Stimulated activated CD4-positive, alpha-beta T cell treated with anti-CD3 and anti-CD28 coated beads, Interleukin-12 subunit alpha, Interleukin-12 subunit beta, amount 100 ng/mL, for 24 hours (primary cell): ENCODE measurements at places on chromosomes 5 and 9.

- no peak for DNase-seq
Measured at GRCh38 chr5:133032852-133033742, 6.7 kb upstream of the ZCCHC10 start.

GRCh38 chr5:33975852-33976251 is 8.6 kb downstream of the SLC45A2 start:
- no peak for DNase-seq

- no peak for DNase-seq
Measured at GRCh38 chr5:2848619-2849018, 97.1 kb upstream of the IRX2 start.

DNA sequence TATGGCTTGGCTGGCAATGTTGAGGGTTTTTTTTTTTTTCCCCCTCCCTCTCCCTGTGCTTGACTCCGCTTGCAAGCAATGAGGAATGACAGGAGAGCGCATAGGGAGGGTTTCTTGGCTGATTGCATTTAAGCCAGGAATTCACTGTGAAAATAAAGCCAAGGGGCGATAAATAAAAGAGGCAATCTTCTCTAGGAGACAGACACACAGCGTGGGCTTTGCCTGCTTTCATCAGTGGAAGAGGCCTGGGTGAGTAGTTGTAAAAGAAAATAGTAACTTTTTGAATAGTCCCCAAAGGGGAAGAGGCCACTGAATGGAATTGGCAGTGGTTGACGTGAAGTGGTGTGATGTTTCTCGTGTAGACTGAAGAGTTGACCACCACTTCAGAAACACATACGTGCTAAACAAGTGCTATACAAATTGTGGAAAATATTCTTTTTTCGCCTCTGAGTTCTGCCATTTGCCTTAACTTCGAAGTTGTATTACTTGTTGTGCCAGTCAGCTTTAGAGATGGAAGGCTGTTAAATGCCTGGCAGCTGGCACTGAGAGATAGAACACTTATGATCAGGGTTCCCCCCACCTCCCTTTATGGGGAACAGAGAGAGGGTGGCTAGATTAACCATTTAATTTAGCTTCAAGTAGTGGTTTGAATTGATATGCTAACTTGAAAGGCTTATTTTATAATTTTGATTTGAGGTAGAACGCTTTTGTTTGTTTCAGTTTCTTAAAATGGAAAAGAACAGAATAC is 3.0 kb downstream of the ZSWIM6 start:
- no peak for DNase-seq

GRCh38 chr5:173831196-173831914 is 56.8 kb upstream of the CPEB4 start:
- no peak for DNase-seq

DNA sequence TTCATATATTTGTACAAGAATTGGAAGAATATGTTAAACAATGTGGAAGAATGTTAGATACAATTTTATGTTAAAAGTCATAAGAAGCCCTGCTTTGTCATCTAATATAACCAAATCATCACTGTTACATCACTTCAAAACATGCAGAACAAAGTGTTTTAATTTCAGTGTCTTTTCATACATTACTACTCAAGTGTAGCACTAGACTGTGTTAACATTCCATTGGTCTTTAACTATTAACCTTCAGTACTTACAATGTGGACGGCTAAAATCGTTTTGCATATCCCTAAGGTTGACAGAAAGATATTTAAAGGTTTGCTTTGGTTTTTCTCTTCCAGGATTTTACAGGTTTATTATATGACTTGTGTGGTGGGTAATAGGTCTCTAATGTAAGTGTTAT is 50.9 kb downstream of the VCAN start:
- no peak for DNase-seq

DNA sequence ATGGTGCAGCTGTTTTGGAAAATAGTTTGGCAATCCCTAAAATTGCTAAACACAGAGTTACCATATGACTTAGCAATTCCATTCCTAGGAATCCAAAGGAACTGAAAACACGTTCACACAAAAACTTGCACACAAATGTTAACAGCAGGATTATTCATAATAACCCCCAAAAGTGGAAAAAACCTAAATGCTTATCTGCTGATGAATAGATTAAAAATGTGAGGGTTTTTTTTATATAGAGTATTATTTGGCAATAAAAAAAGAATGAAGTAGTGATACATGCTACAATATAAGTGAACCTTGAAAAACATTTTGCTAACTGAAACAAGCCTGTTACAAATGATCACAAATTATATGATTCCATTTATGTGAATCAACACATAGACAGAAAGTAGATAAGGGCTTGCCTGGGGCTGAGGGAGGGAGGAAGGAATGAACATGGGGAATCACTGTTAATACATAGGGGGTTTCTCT is 45.1 kb upstream of the TRIO start:
- DNase-seq = no peak

DNA sequence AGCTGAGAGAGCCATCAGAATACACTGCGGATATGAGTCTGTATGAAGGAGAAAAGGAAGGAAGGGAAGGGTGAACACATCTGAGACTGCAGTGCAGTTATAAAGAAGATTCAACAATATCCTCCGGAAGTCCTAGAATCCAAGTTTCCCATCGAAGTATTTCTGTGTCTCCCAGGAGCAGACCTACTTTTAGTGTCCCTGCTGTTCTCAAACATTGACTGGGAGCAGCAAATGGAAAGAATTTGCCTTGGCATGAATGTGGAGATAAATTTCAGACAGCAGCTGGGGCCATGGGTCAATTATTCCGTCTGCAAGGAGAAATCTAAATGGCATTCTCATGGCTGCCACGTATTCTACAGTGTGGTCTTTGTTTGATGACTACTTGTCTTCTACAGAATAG is 478.1 kb upstream of the SMC2 start:
- no peak for DNase-seq

- DNase-seq = no peak
Measured at GRCh38 chr9:83572524-83572923, 34.3 kb upstream of the FRMD3 start.

GRCh38 chr5:133927300-133928180 is 40.9 kb downstream of the C5orf15 start:
- DNase-seq = no peak

- no peak for DNase-seq
Measured at GRCh38 chr9:112971415-112971814, 40.6 kb downstream of the ZNF883 start.

- no peak for DNase-seq
Measured at GRCh38 chr9:89165880-89166279, 12.7 kb downstream of the SHC3 start.

DNA sequence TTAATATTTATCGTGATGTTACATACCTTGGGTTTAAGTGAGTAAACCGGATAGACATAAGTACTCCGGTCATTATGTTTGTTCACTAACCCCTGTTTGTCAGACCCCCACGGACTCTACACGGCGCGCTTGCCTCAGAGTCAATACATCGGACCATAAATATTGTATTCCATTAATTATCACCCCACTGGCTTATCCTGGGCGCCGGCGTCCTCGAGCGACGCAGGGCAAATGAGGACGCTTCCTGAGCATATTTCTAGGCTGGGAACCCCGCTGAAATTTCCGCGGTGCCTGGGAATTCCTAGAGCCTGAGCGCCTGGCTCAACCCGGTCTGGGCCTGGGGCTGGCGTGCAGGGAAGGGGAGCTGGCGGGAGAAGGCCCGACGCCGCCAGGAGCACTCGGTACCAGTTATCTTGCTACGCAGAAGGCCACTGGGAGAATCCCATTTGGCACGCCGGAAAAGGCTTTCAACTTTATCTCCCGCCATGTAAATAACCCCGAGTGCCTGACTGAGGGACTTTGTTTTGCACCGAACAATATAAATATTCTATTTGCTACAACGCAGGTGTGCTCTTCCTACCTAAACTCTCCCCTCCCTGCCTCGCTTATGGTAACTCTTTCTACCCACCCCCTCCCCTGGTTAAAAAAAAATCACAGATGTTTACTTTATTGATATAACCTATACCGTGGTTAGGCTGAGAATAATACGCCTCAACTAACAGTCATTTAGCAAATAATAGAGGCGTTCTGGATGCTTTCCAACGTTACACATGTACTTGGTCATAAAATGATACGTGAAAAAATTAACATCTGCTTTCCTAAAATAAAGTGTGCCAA is 19.4 kb downstream of the NR2F1 start:
- DNase-seq = no peak

DNA sequence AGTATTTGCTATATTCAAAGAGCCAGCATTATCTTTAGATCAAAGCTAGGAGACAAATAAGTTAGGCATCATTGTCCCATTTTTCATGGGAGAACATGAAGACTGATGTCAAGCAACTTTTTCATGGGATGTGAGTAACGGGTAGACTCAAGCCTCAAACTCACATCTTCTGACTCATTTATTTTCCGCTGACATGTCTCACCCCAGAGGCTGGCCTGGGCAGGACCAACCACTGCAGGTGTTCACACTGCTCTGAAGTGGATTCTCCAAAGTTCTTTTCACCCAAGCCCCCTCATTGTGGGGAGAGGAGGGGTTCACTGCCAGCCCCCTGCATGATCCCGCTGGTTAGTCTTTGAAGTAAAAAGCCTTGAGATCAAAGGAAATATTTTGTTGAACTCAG is 34.9 kb upstream of the BASP1 start:
- DNase-seq = no peak

GRCh38 chr9:127279717-127280285 is 15.2 kb downstream of the GARNL3 start:
- no peak for DNase-seq

- no peak for DNase-seq
Measured at GRCh38 chr9:7089406-7090193, 331.8 kb downstream of the KDM4C start.

GRCh38 chr5:53643445-53643844 is 83.0 kb downstream of the NDUFS4 start:
- DNase-seq = no peak

GRCh38 chr5:6582507-6583048 is 50.3 kb downstream of the NSUN2 start:
- no peak for DNase-seq

GRCh38 chr9:79656169-79656568 is 84.4 kb downstream of the TLE4 start:
- no peak for DNase-seq

DNA sequence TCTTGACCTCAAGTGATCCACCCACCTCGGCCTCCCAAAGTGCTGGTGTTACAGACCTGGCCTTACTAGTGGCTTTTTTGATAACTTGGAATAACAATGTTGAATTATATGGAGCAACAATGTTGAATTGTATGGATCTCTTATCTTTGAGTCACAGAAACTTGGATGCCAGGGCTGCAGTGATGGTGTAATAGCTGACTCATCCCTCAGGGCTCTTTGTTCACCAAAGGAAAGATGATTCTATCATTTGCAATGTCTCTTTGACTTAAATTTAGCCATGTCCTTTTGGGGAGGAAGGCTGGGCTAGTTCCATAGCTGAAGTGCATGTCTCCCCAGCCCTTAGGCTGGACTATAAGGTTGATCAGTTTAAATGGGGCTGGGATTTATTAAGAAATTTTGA is 172.3 kb downstream of the PDZD2 start:
- DNase-seq = no peak

DNA sequence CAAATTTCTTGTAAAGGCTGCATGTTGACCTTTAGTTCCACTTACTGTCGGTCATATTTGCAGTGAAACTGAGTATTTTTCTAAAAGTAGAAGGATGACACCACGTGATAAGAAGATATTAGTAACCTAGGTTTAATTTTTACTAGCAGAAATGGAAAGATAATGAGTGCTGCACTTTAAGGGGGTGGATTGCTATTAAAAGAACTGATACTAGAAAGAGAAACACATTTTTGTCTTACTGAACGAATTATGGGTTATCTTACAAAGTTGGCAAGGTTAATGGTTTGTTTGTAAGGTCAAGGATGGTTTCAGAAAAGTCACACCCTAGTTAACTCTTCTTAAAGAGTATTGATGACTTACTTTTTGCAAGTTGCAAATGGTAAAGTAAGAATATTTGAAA is 2.4 kb downstream of the MACIR start:
- DNase-seq = no peak

- DNase-seq = no peak
Measured at GRCh38 chr5:31453522-31453921, 78.4 kb downstream of the DROSHA start.

- no peak for DNase-seq
Measured at GRCh38 chr5:113488645-113489184, 462 bp upstream of the MCC start.

DNA sequence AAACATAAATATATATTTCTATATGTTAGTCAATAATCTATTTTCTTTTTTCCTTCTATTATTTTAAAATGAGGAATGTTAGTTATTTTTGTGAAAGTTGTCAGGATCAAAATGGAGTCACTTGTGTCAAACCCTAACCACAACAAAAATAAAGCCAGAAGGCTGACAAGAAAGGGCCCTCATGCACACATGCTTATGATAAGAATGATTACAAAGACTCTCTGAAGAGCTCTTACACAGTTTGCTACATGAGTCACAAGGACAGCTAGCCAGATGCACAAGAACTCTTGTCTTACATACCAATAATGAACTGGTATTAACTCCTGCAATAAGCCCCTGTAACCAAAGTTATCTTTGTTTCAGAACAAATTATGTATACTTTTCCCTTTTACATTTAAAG is 64.7 kb downstream of the GGTA1 start:
- DNase-seq = no peak

- DNase-seq = no peak
Measured at GRCh38 chr9:98877311-98877710, 66.4 kb upstream of the COL15A1 start.

GRCh38 chr9:4066120-4066519 is 233.7 kb downstream of the GLIS3 start:
- DNase-seq = no peak

GRCh38 chr5:149757197-149757947 is 27.3 kb downstream of the PPARGC1B start:
- DNase-seq = no peak

GRCh38 chr9:17837965-17838364 is 259.1 kb downstream of the SH3GL2 start:
- DNase-seq = no peak

DNA sequence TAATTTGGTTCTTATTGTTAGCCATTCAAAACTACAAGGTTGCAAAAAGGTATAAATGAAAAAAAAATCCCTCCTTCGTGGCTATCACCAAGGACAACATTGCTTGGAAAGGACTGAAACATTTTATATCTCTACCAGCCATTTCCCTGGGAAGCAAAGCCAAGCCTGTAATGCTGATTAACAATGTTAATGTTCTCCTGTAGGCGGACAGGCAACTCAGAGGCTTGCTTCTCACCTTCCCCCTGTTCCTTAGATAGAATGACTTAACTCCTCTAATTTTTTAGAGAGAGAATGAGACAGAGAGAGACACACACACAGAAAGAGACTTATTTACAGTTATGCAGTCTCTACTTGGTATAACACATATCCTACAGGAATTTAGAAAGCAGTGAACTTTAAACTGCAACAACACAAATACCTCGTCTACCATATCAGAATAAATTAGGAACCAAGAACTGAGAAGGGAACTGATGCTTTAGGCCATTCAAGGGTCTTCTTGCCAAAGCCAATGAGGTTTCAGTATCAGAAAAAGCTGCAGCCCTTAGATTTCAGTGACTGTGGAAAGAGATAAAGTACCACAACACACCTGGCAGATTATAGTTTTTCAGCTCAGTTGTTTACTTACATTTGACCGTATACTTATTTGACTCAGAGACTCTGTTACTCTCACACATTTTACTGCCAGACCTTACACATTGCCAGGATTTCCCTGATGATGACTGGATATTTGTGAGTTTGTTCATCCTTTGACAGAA is 20.9 kb upstream of the MAN2A1 start:
- no peak for DNase-seq

- no peak for DNase-seq
Measured at GRCh38 chr9:15572200-15572770, 19.4 kb downstream of the CCDC171 start.

- no peak for DNase-seq
Measured at GRCh38 chr9:112384690-112385089, 4.8 kb downstream of the HSDL2 start.

- DNase-seq = no peak
Measured at GRCh38 chr9:6997330-6997729, 239.6 kb downstream of the KDM4C start.
